ENCODE measurements at places on chromosomes 5 and 9.

GRCh38 chr5:179762079-179762780, 29.6 kb downstream of the MAML1 start:
- peak; percentile 63 for DNase-seq

- DNase-seq: no peak
These were observed 223.0 kb downstream of the GABBR2 start for GRCh38 chr9:98485706-98486105.

DNA sequence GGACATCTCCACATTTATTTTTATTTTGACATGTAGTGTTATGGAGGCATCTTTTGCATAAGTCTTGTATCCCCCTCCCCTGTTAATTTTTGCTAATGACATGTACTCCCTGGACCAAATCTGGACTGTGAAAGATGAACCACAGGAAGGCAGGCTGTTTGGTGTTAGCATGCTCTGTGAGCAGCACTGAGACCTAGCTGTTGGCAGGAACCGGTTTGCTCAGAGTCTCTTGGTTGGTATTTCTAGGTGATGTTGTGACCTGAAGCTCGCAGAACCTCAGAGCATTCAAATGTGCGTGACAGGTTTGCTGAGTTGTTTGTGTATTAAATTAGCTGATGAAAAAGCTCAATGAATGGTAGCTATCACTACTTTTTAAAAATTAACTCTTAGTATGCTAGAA, 53.6 kb upstream of the PHF2 start:
- no peak for DNase-seq

DNA sequence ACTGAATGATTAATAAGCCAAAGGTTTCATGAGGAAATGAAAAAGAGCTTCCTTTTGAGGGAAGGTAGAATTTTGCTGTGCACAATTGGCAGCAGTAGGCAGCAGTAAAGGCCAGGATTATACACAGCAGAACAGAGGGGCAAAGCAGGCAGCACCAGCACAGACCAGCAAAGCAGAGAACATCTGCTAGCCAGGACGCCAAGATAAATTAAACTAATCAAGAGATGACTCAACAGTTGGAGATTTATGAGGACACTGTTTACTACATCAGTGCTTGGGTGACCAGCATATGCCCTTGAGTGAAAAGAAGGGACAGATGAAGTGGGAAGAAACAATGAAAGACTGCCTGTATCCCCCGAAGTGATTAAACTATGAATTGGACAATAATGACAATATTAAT, 871.4 kb upstream of the CDH10 start:
- DNase-seq: no peak

- no peak for DNase-seq
These were observed 811 bp upstream of the ARRDC3 start for GRCh38 chr5:91383956-91384300.

- no peak for DNase-seq
These were observed 797.2 kb downstream of the EFNA5 start for GRCh38 chr5:106873568-106873967.

DNA sequence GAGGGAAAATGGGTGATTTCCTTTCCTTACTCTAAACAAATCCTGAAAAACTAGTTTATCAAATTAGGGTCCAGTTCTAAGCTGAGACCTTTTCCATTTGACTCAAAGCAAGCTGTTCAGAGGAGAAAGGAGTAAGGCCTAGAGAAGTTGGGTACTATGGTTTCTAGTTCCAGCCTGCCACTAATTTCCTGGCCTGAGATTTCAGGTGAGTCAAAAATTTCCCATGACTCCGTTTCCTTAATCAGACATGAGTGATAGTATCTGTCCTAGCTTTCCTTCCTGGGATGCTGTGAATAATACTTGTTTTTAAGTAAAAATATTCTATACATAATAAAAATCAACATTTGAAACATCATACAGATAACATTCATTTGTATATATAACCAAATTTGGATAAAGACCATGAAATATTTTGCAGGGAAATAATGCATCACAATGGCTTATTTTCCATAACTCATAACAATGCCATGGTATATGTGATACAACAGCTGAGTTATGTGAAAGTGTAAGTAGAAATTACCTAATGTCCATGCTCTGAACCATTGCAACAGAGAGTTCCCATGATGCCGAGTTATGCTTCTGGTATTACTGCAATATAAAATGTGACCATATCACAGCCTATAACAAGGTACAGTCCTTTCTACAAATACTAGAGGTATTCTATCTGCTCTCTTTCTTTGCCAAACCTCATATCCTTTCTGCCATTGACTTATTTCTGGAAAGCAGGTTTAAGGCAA, 142.7 kb downstream of the MLLT3 start:
- no peak for DNase-seq

DNA sequence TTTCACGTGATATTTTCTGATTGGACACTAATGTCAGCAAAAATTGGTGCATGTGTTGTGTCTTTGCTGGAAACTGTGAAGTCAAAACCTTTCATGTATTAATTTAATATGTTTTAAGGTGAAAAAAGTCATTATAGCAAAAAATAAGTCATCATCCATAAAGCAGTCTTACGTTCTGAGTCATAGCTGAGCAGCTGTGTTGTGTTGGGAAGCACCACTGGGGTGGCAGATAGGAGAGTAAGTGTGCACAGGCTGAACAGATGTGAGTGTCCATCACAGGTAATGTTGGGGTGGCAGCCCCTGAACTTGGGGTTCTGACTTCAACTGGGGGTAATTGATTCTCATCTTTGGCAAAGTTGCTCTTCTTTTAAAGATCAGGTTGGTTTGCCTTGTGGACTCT, 156.8 kb downstream of the NXNL2 start:
- DNase-seq: peak; percentile 37

- DNase-seq: no peak
These were observed 986.5 kb upstream of the WWC1 start for GRCh38 chr5:167304834-167305469.

DNA sequence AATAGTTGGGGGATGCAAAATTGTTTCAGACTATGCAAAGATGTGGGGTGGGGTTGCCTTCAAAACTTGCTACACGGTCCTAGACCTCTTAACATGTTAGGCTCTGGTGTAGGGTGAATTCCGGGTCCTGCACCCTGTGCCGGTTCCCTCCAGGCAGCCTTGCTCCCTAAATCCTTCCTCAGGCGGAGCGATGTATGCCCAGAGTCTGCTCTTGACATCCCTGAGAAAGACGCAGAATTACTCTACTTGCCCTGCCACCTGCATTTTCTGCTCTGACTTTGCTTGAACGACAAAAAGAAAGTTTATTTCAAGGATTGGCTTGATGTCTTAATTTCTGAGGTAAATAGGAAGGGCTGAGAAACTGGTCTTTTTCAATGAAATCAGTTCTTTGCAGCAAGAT, 691 bp downstream of the THBS4 start:
- DNase-seq: no peak

DNA sequence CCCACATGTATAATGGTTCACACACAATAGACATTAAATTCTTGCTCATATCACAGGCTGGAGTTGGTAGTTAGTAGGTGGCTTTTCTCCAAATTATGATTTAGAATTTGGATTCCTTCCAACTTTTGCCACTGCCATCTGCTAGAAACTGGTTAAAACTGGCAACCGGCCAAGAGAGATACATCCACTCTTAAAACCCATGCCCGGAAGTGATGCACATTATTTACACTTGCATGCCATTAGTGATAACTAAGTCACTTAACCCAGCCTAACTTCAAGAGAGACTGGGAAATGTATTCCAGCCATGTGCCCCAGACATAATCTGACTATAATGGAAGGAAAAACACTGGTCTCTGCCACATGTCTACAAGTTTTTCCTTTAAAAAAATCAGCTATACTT, 395.7 kb upstream of the SEMA6A start:
- no peak for DNase-seq

- DNase-seq: peak; percentile 88
These were observed 3.7 kb downstream of the ECSCR start for GRCh38 chr5:139458580-139459407.

DNA sequence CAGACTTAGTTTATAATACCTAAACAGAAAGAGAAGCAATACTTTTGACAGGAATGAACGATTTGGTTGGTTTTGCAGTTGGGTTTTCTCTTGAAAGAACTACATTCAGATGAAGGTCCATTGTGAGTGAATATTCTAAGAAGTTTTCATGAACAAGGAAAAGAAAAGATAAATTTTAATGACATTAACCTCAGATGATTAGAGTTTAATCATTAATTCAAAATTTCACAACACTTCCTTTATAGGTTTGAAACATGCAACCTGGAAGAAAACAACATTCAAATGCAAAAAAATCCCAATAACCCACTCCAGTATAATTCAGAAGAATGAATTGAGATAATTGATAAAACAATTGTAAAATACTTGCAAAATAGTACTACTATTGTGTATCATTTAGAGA, 23.8 kb downstream of the EQTN start:
- DNase-seq: no peak

- peak; percentile 27 for DNase-seq
These were observed 173.6 kb downstream of the ARL15 start for GRCh38 chr5:54136516-54137440.

DNA sequence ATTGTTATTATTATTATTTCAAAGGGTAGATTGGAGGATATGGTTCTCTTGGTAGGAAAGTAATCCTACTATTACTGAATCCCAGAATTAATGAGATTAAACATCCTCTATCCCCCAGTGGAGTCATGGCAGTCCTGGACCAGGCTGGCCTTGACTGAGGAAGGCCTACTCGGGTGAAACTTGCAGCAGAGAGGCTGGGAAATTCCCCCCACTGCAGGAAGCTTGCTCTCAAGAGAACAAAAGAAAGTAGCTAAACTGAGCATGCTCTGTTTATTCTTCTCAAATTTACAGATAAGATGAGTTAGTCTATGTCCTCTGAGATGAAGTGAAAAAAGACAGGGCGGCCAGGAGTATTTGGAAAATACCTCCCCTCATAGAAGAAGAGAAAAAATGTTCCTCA, 233.9 kb upstream of the RPS23 start:
- no peak for DNase-seq

DNA sequence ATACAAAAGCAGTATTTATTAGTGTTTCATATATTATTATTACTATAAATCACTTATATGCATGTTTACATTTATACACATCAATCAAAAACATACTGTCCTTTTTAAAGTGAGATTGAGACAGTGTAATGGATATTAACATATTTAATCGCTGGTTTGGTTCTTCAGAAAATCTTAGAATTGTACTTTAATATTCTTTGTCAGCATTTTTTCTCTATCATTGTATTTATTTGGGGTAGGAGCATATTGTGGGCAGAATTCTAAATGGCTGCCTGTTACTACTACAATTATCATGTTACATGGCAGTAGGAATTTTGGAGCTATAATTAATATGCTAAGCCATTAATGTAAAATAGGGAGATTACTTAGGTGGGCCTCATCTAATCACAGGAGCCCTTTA, 722.6 kb downstream of the TLR4 start:
- DNase-seq: no peak

GRCh38 chr9:114002271-114002985, 75.7 kb downstream of the AMBP start:
- no peak for DNase-seq

GRCh38 chr9:131899296-131900228, 159.7 kb upstream of the RAPGEF1 start:
- no peak for DNase-seq

GRCh38 chr9:89542401-89543021, 44.6 kb upstream of the SEMA4D start:
- DNase-seq: peak; percentile 15

- peak; percentile 16 for DNase-seq
These were observed 149.6 kb downstream of the DROSHA start for GRCh38 chr5:31382051-31382878.

DNA sequence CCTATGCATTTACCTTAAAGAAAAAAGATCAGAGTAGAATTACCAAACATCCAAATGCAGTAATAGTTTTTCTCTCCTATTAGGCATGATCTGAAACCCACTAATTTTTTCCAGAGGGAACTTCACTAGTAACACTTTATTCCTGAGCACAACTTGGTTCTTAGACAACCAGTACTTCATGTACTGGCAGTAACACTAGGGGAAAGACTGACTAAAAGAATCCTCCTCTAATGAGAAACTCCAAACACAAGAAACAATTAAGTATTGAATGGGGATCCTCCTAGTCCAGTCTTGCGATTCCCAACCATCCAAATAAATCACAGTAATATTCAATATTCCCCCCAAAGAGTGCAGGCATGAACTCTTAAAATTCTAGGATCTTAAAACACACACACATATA, 48.9 kb downstream of the ZNF608 start:
- no peak for DNase-seq

DNA sequence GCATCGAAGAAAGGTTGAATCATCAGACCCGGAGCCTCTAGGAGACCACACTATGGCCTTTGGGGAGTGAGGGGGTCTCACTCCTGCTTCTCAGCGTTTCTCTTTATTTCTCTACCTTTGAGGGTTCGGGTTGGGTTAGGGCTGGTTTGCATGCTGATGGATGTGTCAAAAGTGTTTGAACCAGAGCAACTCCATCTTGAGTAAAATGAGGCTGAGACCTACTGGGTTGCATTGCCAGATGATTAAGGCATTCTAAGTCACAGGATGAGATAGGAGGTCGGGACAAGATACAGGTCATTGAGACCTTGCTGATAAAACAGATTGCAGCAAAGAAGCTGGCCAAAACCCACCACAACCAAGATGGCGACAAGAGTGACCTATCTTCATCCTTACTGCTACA, 44.9 kb upstream of the TCF7 start:
- DNase-seq: no peak

DNA sequence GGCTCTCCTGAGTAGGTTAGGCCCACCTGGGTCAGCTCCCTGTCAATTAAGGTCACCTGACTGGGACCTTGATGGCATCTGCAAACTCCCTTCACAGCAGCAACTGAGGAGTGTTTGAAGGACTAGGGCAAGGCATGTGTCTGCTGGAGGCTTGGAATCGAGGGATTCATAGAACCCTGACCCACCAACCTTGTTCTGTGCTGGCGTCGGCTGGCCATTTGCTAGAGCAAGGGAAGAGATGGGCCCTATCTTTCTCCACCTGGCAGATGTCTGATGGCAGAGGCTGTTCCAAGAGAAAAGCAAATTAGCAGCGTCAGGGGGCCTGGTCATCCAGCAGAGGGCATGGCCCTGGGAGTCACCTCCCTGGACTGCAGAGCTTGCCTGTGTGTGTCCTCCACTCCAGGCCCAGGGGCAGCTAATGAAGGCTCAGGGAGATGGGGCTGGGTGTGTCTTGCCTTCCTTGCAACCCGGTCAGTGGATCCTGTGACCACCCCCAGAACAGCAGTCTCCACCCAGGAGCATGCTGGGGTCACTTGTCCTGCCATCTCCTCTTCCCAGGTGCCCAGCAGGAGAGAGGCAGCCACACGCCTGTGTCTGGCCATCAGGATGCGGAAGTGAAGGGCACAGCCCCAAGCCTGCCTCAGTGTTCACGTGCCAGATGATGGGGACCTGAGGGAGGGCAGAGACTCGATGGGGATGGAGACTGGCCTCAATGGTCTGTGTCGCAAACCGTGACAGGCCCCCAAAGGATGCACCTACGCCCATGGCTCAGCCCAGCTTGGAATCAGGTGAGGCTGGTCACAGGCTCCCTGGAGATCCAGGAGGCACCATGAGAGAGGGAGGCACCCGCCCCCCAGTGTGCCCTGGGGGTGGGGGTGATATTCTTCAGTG, 53.9 kb downstream of the BARX1 start:
- DNase-seq: no peak

DNA sequence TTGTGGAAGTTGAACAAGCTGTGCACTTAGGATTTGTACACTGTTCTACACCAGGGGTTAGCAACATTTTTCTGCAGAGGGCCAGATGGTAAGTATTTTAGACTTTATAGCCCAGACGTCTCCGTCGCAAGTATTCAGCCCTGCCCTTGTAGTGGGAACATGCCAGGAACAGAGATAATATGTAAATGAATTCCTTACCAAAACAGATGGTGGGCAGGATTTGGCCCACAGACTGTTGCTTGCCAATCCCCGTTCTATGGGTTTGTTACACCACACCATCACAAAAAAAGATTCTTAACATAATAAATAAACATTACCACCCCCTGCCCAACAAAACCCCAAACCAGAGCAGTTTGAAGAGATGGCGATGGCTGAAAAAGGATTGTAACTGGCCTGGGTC, 74.3 kb downstream of the AMBP start:
- DNase-seq: peak; percentile 41
